ENCODE measurements at places on chromosomes 2 and 18.
A peak's percentile ranks its signal among the peaks of the same experiment; 100 is the strongest.

DNA sequence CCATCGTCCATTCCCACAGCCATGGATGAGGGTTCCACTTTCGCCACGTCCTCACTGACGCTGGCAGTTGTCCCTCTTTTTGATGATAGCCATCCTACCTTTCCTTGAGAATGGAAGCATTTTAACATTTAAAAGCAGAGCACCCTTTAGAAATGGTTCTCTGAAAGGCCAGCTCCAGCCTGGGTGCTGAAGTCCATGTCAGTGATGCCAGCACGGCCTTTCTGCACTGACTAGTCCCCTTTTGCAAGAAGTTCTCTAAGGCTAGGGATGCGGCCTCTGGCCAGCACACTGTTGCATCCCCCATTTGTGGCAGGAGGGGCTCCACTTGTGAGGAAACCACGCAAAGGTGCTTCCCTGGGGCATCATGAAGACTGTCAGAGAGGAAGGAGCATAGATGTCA lies 203.5 kb downstream of the MGAT5 start:
- DNase-seq, result no peak

DNA sequence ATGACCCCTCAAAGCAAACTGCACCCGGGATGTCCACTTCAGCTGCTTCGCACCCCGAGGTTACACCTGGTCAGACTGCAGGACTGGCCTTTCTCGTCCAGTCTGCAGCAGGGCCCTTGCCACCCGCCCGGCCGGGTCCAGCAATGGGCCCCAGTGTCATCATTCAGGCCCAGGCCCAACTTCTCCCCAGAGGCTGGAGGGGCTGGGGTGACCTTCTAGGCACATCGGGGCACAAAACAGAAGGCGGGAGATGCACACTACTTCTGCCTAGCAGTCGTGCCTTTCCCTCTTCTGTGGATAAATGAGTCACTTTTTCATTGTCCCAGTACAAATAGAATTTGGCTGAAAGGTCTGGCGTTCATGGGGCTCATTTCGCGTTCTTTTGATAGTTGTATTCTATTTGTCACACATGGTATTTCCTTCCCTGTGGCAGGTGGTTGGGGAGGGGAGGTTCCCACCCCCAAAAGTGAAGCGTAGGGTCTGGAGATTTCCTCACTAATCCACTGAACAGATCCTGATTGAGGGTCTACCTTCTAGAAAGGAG lies 56.9 kb upstream of the ID2 start:
- DNase-seq, result no peak

- no peak for DNase-seq
Measured at GRCh38 chr2:166449439-166449838, 44.6 kb downstream of the SCN7A start.

- no peak for DNase-seq
Measured at GRCh38 chr18:55753643-55754263, 165.8 kb upstream of the TCF4 start.

- DNase-seq, result no peak
Measured at GRCh38 chr2:131580187-131580586, 52.5 kb downstream of the CCDC74A start.

DNA sequence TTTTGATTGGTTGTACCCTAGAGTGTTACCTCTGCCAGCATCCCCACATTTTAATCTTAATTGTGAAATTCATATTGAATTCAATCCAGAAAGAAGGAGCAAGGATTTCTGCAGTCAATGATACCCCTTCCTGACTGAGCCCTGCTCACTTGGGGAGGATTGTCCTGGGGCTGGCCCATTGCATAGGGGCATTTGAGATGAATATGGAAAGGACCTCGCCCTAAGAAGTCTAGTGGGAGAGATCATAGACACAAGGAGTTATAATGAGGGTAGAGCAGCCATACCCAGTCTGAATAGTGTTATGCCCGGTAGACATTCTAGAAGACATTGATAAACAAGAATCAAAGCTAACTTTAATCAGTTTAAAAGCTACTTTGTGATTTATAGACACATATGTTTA lies 53.8 kb downstream of the CRIM1 start:
- no peak for DNase-seq

GRCh38 chr2:43346602-43347567 lies 120.5 kb upstream of the ZFP36L2 start:
- DNase-seq, result no peak

DNA sequence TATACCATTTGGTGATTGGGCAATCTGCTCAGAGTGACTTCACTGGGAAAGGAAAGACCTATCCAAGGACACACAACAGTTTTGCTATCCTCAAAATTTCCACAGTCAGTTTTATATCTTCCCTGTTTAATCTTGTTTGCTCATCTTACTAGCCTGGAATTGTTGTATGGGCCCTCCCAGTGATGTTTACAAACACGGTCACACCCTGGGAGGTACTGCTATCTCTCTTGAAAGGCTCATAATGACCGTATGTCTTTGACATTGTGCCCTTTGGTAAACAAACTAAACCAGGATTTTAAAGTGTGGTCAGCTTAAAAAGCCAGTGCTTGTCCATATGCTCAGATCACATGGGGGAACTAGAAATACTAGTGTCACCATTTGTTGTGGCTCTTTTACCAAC lies 277.0 kb downstream of the CDH2 start:
- no peak for DNase-seq

DNA sequence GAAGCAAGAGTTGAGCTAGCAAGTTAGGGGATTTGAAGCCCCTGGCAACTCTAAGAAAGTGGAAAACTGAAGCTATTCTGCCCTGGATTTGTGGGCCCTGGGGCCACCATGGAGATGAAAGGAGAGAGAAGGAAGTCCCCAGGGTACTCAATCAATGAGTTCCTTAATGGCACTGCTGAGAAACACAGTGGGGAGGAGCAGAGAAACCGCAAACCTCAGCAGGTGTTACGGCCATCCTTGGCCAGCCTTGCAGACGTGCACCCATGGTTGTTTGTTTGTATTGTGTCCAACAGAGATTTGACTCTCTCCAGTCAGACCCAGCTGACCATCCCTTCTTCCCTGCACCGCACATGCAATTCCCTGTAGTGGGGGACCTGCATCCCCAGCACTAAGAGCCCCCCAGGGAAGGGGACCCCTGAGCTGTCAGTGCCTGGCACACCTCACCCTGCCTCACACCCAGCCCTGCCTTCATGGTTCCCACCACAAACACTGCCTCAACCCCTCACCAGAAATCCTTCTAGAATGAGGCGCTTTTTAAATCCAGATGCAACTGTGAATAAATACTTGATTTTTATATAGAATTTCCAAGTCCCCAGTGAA lies 255.3 kb downstream of the SH3BP4 start:
- DNase-seq, result no peak

- no peak for DNase-seq
Measured at GRCh38 chr18:40987581-40987980, 967.5 kb upstream of the PIK3C3 start.

DNA sequence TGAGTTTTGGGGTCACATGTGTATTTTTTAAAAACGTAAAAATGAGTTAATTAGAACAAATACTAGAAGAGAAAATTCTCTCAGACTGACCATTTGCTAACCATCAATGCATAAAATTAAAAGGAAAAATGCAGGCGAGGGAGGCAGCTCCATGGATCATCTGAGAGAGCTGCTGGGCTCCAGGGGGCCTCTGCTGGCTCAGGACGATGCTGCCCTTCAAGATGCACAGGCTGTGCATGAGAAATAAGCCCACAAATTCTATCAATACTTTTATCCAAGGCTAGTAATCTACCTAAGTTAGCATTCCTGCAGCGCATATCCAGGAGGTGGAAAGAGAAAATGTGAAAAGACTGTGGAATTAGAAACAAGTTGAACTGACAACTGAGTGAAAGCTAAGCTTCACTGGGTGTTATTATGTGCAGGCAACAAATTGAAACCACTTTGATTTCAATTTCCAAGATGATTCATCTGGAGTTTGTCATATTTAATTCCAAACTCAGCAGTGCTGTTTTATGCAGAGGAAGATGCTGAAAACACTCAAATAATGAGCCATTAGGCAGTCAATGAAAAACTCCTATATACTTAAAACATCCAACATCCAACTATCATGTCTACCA lies 261.1 kb downstream of the NBAS start:
- DNase-seq, result no peak

GRCh38 chr18:685438-685837 lies 27.0 kb downstream of the ENOSF1 start:
- no peak for DNase-seq

DNA sequence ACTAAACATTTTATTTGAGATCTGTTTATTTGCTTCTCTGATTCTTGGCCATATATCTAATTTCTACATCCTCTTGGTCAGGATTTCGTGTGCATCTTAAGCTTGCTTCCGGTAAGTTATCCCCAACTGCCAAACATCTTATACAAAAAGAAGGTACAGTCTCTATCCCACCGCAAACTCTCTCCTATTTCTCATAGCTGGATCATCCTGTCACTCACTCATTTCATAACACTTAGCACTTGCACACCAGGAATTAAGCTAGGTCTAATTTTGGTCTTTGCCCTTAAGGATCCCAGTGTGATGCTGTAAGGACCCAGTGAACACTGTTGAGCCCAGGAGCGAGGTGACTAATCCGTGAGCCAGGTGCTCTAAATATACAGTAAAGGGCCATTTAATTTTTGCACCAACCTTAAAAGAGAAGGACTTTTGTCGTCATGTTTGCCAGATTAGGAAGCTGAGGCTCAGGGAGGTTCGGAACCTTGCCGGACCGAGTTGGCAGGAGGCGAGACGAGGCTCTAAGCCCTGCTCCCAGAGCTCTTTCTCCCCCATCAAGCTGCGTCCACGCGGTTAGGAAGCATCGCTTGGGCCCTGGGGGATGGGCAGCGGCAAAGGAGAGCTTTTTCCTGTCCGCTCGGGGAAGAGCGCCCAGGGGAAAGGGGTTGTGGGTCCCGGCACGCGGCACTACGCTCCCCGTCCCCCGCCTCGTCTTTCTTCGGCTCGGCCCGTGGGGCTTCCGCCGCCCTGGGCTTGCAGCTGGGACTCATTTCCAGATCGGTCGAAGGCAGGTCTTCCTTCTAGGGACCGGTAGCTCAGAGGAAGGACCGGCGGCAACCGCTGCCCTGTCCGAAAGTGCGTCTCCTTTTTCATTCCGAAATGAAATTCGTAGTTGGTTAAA lies 4.1 kb upstream of the ITPRIPL1 start:
- DNase-seq, result peak; percentile 64

DNA sequence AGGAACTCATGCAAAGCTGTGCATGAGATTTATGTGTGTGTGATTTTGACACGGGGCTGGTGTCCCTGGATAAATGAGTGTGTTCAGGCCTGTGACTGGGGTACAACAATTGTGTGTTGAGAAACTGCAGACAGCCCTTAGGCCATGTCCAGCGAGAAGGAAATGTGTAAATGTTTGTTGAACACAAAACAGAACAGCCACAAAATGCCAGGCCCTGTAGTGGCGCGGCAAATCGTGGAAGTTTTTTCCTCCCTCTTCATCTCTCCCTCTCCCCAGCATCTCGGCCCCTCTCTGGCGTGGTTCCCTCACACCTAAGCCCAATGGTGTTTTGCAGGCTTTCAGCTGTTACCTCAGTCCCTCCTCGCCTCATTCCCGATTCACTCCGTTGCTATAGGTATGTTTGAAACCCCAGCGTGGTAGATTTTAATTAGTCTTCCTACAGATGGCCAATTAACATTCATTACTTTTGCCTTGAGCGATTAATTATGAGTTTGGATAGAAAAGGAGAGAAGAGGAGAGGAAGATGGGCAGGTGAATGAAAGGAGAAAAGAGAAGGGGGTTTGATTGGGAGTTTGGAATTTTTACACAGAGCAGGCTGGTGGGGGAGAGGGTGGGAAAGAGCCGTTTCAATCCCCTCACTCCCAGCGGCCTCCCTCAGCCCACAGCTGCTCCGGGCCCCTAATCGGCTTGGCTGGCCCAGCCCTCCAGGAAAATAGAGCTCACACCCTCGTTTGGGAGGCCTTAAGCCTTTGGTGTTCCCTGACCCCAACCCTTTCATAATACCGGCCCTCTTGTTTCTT lies 10.8 kb downstream of the SPR start:
- DNase-seq, result no peak

GRCh38 chr2:127181851-127182250 lies 38.2 kb downstream of the CYP27C1 start:
- DNase-seq, result no peak

- DNase-seq, result no peak
Measured at GRCh38 chr18:54228364-54228763, 3.9 kb upstream of the MBD2 start.

GRCh38 chr2:190420801-190421200 lies 12.6 kb downstream of the MFSD6 start:
- DNase-seq, result no peak

DNA sequence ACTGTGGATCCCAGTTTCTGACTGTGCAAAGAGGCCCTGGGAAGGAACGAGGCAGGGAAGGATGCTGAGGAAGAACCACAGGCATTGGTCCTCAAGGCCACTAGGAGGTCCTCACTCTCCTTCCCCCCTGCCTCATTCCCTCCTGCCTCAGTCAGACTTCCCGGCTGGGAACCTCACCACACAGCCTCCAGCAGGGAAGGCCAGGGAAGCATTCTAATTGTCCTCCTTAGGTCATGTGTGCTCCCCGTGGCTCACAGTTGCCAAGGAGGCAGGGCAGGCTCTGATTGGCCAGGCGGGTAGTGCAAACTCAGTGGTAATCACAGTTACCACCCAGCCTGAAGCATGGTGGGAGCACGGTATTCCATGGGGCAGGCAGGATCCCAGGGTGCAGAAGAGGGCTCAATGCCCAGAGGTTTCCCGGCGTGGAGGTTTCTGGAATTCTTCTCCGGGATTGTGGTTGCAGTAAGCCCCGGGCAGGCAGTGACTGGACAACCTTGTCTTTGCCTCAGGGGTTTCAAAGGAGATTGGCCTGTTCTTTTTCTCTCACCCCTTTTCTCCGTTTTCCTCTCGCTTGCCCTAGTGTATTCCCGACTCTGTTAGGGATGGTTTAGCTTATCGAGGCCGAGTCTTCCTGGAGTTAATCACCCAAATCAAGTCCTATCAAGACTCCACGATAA lies 27.1 kb downstream of the FER1L5 start:
- DNase-seq, result no peak

- no peak for DNase-seq
Measured at GRCh38 chr18:80065705-80066104, 31.5 kb downstream of the RBFA start.

DNA sequence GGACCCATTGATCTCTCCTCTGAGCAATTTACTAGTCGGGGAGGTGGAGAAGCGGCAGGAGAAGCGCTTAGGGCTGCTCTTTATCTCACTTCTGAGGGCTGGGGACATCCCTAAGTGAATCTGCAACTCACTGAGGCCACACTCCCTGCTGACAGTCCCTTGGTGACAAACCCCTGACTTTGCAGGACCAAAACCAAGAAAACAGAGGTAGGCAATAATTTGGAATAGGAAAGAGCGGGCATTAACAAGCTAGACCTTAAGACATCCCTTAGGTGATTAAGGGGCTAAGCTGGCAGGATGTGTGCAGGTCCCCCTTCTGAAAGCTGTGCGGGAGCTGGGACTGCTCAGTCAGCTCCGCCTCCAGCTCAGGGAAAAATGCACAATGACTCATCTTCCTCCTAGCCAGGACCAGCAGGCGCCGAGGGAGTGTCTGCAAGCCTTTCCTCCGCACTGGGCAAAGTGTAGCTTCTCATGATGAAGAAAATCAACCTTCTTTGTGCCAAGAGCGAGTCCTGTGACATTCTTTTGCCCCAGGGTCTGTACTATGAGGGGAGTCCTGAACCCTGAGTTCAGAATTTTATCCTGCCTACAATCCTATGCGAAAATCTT lies 63.3 kb downstream of the BOD1L2 start:
- peak; percentile 42 for DNase-seq
